ENCODE measurements at places on chromosomes 4 and X.

DNA sequence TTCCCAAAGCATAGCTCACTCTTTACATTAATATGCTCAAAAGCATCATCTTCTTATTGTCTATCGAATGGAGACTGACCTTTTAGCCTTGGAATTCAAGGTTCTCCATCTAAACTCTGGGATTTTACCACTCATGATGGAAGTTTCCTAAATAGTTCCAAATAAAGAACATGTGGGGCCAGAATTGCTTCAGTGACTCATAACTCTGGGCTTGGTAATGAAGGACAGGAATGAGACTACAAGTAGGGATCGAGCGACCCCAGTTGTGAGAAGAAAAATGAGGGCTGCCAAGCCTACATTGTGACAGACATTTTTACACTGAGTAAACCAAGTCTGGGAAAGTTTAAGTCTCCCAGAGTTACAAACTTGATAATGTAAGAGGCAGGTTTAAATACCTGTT lies 269.9 kb downstream of the CBLL2 start:
- no peak for DNase-seq

DNA sequence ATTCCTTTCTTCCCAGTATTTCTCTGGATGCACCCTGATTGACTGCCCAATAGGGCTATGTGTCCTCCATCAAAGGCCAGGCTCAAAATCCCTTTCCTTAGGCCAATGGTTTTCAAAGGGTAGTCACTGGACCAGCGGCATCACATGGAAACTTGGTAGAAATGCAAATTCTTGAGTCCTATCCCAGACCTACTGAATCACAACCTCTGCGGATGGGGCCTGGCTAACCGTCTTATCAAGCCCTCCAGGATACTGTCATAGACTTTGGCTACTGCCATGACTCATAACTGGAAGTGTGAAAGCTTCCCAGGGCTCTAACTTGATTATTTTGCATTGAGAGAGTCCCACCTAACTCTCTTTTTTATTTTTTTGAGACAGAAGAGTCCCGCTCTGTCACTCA lies 71.9 kb upstream of the TFDP3 start:
- no peak for DNase-seq

DNA sequence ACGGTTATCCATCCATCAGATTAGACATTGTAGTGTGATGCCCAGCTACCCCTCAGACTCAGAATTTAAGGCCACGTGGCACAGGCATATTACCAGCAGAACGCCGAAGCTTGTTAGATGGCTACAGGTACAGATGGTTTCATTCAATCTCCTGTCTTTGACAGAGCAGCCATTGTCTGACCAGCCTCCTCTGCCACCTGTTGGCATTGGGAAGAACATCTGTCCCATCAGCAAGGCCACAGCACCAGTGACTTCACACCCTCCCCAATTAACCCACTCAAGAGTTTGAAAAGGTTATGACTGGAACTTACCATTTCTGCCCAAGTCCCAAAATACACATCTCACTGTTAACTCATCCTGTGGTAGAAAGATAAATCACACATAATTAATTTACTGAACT lies 22.0 kb upstream of the PHKA2 start:
- DNase-seq = no peak

DNA sequence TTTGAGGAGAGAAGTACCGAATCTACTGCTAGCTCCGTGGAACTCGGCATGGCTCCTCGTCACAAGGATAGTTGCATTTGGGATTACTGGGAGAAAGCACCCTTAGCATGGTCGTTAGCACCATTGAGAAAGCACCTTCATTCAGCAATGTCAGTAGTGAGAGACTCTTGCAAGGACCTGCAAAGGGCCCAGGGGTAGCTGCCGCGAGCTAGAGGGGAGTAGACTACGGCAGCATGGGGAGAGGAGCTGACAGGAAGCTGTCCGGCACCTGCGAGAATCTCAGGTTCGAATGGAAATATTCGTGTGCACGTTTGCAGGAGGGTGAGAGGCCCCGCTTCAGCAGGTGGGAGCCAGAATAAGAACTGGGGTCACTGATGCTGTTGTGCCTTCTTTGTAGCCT lies 20.2 kb downstream of the TLR10 start:
- no peak for DNase-seq

GRCh38 chr4:107666134-107666533 lies 53.9 kb downstream of the PAPSS1 start:
- DNase-seq = no peak

GRCh38 chrX:18702362-18703195 lies 4.9 kb upstream of the PPEF1 start:
- no peak for DNase-seq

GRCh38 chr4:30754021-30754420 lies 33.9 kb downstream of the PCDH7 start:
- DNase-seq = no peak

Measured in D341Med (cell line).